Activated naive CD8-positive, alpha-beta T cell treated with anti-CD3 and anti-CD28 coated beads, Interleukin-2, amount 10 ng/mL, durations not matched to agents 7 days and 5 days (primary cell): ENCODE measurements at places on chromosomes 16 and 17. TPM values are rescaled to one million over a fixed set of nuclear protein-coding genes. Genes with fewer than 3 reads are reported as not detected.

SAMD14 gene
- total RNA-seq: 0.11 TPM

DNA sequence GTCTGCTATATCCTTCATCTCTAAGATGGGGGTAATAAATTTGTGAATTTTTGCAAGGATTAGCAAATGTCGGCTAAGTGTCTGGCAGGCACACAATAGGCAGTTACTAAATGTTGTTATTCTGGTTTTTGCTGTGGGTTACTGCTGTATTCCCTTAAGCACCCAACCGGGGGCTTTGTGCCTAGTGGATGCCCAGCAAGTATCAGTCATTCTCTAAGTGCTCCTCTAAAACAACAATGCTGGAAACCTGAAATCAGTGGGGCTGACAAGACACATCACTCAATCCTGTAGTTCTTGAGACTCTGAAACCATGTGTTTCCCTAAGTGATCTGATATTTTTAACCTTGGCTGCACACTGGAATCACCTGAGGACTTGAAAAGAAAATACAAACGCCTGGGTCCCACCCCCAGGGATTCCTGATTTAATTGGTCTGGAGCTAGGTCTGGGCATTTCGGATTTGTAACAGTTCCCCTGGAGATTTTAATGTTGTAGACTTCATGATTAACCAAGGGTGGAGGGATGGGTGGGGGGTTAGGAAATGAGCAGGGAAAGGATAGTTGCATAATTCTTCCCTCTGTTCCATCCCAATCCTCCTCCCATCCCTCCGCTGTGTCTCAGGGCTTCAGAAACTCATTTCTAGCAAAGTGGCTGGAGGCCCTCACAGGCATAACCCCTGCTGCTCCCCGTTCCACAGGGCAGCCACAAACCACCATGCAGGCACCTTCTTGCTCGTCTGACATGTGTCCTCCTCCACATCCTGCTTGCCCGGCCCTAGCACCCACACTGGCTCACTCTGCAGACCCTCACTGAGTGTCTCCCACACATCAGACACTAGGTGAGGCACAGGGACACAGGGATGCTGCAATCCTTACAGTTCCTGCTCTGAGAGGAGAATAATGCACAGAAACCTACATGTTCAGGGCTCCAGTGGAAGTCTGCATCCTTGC lies 61.7 kb upstream of the LYRM9 start:
- no peak overlapping the region for H3K4me3 ChIP-seq
- no peak overlapping the region for H3K27ac ChIP-seq
- H3K36me3 ChIP-seq: no peaks in the 10 kb centered on the region
- no peak for DNase-seq
- H3K4me1 ChIP-seq: peaks cover 4% of the 10 kb centered on the region

GRCh38 chr17:82065193-82065637 lies 389 bp downstream of the DUS1L start:
- DNase-seq: no peak
- H3K36me3 ChIP-seq: no peaks in the 10 kb centered on the region
- H3K4me1 ChIP-seq: peaks cover 5% of the 10 kb centered on the region
- peak overlapping the region; percentile 63 for H3K4me3 ChIP-seq
- no peak overlapping the region for H3K27ac ChIP-seq
- no peaks in the 10 kb centered on the region for H3K27me3 ChIP-seq

ZMYND15 gene
- 0.17 TPM for total RNA-seq

GRCh38 chr17:66002812-66003211 lies 189.1 kb downstream of the CEP112 start:
- no peaks in the 10 kb centered on the region for H3K4me1 ChIP-seq
- no peak for DNase-seq
- H3K4me3 ChIP-seq: no peak overlapping the region
- H3K27ac ChIP-seq: no peak overlapping the region

LITAFD gene
- total RNA-seq: not detected

DNA sequence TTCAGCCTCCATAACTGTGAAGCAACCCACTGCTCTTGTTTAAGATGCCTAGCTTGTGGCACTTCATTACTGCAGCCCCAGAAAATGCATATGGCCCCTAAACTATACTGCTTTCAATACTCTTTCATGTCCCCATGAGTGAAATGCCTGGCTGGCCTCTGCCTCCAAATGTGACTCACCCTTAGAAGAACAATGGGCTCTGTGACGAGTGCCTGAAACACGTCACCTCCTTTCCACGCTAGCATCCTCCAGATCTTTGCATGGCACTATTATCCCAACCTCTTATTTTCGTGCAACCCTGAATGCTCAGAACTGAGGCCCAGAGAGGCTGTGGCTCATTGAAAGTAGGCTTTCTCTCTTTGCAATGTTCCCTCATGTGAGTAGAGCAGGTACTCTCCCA lies 233.1 kb downstream of the CBLN1 start:
- no peak for DNase-seq
- H3K4me3 ChIP-seq: no peak overlapping the region
- H3K27ac ChIP-seq: no peak overlapping the region
